ENCODE measurements at places on chromosomes 3 and 15.

GRCh38 chr15:58486062-58486461 lies 54.3 kb downstream of the LIPC start:
- DNase-seq, result no peak

DNA sequence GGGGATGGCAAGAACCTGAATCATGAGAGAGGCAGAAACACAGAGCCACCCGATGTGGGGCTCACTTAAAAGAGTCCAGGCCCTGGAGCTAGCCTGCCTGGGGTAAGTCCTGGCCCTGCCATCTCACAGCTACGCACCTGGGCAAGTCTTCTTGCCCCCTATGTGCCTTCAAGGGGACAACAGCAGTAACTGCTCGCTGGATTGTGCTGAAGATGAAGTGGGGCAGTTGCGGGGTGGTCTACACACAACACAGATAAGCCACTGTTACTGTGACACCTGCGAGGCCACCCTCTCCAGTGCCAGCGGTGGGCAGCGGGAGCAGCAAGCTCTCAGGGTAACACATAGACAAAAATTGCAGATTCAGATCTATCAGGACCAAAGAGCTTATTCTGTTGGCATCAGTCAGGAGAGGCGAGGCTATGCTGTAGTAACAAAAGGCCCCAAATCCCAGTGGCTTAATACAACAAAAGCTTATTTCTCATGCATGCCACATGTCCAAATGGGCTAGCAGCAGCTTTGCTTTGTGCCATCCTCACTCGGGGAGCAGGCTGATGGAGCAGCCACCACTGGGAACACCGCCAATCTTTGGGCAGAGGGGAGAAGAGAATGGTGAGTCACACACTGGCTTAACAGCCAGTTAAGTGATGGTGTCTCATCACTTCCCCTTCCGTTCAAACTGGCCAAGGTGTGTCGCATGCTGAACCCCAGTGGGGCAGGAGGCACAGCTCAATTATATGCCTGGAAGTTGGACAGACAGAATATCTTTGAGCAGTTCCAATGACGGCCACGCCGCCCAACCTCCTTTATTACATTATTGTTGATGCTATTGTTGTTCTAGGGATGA lies 78.3 kb downstream of the WNT7A start:
- no peak for DNase-seq

DNA sequence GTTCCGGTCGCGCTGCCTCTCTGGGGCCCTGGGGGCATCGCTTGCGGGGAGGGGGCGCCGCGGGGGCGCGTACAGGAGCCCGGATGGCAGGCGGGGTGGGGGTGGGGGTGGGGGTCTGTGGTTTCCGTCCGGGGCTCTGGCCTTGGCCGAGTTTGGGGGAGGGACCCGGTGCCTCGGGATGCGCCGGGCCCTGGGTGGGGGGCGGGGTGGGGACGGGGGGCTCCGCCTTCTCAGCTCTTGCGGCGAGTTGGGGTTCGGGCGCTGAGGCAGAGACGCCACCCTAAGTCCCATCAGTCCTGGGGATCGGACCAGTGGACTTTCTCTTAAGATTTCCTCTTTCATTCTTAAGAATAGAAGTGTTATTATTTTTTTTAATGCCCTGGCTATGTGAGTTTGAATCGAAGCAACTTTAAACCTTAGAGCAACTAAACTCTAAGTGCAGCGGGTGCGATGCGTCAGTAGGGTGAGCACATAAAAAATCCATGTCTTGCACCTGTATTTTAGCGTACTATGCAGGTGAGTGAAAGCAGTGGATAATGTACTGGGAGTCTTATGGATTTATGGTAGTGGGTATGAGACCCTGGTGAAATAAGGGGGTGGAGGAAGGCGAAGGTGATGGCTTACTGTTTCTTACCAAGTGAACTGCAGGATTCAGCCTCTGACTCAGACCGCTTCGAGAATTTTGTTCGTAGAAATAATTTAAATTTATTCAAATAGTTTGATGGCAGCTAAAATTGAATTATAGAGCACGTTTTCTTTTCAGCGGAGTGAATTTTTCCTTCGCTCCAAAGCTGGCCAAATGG lies 762 bp downstream of the CTNNB1 start:
- peak; percentile 21 for DNase-seq

DNA sequence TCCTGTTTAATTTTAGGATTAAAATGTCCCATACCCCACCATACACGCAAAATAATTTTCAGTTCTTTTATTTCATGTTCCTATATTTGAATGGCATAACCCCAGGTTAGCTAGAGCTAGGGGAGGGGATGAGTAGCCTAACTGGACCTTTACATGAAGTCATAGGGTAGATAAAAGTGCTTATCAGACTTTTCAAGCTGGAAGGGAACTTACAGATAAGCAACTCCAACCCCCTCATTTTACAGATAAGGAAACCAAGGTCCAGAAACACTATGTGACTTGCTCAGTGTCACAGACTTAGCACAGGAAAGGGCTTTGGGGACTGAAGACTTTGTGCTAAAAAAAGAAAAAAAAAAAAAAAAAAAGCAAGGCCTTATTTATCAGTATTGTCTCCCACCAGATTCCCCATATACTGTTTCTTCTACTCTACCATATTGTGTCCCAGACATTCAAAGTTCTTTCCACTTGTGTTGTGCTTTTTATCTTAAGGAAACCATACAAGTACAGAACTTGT lies 10.6 kb upstream of the TNIK start:
- DNase-seq, result no peak

- DNase-seq, result no peak
Observed at GRCh38 chr15:59338414-59338813, 34.3 kb downstream of the MYO1E start.

- no peak for DNase-seq
Observed at GRCh38 chr15:100092034-100092433, 249.7 kb downstream of the ADAMTS17 start.

DNA sequence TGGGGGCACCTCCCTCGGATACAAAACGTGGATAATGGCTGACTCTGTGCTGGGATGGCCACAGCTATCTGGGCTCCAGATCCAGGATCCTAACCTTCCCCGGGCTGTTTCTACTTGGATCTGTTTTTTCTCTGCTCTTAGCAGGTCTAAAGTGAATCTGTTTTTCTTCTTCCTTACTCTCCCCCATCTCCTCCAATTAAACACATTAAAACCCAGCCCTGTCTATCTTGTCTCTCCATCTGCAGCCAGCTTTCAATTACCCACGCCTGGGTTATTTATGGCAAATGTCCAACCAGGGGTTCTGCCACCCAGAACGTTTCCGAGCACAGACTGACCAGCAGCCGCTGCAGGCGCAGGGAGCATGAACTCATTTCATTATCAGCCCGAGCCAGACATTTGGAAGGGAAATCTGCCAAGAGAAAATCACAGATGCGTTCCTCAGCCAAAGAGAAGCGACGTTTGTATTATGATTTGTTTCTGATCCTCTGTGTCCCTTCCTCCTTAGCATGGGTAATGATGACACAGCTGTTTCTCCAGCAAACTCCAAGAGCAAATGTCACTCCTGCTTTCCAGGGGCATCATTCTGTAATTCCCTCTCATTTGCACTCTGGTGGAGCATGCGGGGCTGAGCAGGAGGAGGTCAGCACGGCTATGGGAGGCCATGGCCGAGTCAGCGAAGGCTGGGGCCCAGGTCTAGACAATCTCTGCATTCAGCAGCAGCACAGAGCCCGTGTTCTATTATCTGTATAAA lies 42.0 kb downstream of the UMPS start:
- no peak for DNase-seq

- DNase-seq, result no peak
Observed at GRCh38 chr15:96495386-96495785, 164.9 kb downstream of the NR2F2 start.

DNA sequence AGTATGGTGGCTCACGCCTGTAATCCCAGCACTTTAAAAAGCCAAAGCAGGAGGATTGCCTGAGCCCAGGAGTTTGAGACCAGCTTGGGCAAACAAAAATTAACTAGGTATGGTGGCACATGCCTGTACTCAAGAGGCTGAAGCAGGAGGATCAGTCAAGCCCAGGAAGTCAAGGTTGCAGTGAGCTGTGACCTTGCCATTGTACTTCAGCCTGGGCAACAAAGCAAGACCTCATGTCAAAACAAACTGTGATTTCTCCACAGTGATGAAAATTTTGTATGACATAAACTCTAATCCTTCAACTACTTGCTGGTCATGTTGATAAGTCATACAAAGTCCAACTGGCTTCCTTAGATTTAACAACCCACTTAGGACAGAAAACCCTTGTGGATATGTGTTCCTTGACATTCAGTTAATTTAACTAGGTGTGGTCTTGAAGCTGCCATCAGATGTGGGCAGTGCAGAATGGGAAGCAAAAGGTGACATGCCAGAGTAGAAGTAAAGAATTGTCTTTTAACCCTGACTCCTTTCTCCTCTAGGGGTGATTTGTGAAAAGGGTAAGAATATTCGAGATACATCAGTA lies 263.3 kb downstream of the PTPRG start:
- DNase-seq, result no peak

- peak; percentile 17 for DNase-seq
Observed at GRCh38 chr3:196969134-196969659, 564 bp upstream of the PIGZ start.

- no peak for DNase-seq
Observed at GRCh38 chr3:63896332-63897030, 15.7 kb downstream of the SCAANT1 start.

GRCh38 chr15:90105521-90105920 lies 3.3 kb upstream of the IDH2 start:
- no peak for DNase-seq

GRCh38 chr3:154132777-154133375 lies 11.7 kb downstream of the ARHGEF26 start:
- no peak for DNase-seq

DNA sequence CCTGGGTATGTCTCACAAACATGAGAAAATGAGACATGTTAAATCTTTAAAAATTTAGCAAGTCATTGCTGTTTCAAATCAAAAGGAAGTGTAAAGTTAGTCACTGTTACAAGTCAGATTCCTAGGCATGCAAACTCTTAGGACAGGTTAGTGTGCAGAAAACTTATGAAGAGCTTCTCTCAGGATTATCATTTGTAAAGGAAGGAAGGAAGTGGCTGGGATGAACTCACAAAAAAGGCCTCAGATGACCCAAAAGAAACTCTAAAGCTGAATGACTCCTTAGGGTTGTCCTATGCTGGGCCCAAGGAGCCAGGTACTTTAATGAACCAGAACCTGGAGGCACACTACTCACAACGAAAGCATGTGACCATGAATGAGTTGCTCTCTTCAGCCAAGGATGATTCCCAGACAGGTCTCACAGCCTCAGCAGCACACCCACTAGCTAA lies 25.0 kb downstream of the MSL2 start:
- DNase-seq, result no peak

DNA sequence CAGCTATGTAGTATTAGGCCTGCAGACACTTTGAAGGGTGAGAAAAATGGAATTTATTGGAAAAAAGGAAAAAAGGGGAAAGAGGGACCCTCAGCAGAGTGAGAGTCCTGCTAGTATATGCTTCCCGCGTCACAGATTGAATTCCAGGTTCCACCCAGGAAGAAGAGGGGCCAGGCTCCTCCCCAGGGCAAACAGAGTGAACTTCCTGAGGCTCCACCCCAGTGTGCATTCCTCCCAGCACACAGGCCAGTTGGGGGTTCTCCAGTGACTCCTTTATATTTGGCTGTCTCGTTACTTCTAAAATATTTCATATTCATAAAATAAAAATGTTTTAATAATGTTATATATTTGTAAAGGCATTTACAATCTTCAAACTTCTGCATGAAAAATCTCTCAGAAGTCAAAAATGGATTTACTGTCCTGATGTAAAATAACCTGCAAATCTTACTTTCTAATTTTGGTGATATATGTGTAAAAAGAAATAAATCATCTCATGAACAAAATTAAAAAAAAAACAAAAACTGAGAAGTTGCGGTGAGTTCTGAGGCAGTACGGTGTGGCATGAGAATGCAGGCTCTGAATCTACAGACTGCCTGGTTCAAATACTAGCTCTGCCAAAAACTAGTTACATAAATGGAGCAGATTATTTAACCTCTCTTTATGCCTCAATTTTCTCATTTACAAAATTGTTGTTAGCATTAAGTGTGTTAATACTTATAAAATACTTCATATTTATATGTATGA lies 175.8 kb upstream of the P2RY1 start:
- no peak for DNase-seq

DNA sequence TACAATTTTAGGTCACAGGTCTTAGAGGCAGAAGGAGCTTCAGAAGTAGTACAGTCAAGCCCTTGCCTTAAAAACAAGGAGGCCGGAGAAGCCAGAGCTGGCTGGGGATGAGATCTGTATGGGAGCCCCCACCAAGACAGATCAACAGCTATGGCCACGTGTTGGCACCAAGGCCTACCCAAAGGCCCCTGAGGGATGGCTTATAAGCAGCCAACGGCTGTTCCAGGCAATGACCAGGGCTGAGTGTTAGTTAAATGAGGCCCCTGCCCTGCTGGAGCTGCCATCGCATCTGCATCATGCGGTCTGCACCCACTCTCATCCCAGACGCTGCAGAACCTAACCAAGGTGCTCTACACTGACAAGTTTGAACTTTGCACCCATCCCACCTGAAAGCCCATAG lies 43.3 kb downstream of the CCDC12 start:
- DNase-seq, result no peak

- DNase-seq, result no peak
Observed at GRCh38 chr3:169241630-169241990, 421.9 kb downstream of the MECOM start.

DNA sequence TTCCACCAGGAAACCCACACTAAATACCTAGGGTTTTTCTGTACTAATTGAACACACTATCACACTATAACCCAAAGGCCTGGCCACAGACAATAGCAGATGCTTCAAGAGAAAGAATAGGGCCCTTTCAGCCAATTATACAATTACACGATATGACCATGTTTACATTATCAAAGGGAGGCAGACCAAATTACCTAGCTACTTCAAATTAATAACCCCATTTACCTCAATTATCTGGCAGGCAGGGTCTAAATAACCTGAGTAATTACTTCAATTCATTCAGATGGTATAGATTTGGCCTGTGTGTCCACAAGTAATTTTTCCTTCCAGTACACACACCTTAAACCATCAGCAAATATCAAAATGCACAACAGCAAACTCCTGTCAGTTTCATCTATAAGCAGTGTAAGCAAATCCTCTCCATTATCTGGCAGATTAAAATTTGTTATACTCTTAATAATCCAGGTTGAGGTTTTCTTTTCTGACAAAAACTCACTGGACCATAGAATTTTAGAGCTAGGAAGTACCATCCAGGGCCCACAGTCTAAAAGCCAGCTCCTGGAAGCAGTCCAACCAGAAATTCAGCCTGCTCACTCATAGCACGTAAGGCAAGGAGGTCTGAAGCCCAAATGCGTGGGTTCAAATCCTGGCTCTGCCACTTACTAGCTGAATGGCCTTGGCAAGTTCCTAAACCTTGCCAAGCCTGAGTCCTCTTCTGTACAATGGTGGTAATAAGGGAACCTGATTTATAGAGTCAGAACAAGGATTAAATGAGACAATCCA lies 51.8 kb downstream of the RFTN1 start:
- no peak for DNase-seq

GRCh38 chr3:107630779-107631178 lies 108.0 kb downstream of the BBX start:
- DNase-seq, result no peak

GRCh38 chr3:142586803-142587406 lies 8.4 kb upstream of the ATR start:
- DNase-seq, result no peak

GRCh38 chr3:23480329-23480714 lies 277.2 kb downstream of the UBE2E2 start:
- DNase-seq, result no peak

- DNase-seq, result no peak
Observed at GRCh38 chr15:66285533-66286280, 7.7 kb upstream of the DIS3L start.

Measured in stimulated activated CD8-positive, alpha-beta memory T cell treated with anti-CD3 and anti-CD28 coated beads, Interleukin-12 subunit alpha, Interleukin-12 subunit beta, amount 100 ng/mL, for 4 hours (primary cell).